T-helper 17 cell (primary cell): ENCODE measurements at places on chromosomes 12 and 14. TPM values are rescaled to one million over a fixed set of nuclear protein-coding genes. Genes with fewer than 3 reads are reported as not detected.
A peak's percentile ranks its signal among the peaks of the same experiment; 100 is the strongest.

- no peak overlapping the region for H3K4me3 ChIP-seq
- peaks cover 66% of the 10 kb centered on the region for H3K27me3 ChIP-seq
- no peak for DNase-seq
- no peak overlapping the region for H3K27ac ChIP-seq
- H3K36me3 ChIP-seq: peaks cover 4% of the 10 kb centered on the region
- H3K4me1 ChIP-seq: peaks cover 3% of the 10 kb centered on the region
These were observed 41.5 kb upstream of the FBXO21 start for GRCh38 chr12:117231750-117232149.

DNA sequence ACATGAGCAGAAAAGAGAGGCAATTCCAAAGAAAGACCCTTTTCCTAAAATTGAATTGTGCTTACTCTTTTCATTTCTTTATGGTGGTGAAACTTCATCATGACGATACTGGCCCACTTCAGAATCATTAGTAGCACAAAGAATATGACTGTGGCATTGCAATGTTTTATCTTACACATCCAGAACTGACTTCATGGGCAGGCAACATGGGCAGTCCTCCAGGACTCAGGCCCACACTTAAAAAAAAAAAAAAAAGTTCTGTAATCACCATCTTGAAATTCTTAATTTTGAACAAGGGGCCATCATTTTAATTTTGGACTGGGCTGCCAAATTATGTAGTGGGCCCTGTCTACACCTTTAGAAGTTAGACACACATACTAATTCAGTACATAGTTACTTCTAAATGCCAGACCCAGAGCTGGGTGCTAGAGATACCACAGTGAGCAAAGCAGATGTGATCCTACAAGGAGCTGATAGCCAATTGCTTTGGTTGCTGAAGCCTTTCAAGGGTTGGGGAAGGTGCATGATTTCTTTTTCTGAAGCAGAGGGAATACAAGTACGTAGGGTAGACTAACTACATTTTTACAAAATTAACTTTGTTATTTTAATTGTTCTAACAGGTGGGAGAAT lies 35.2 kb downstream of the HELB start:
- H3K36me3 ChIP-seq: peaks cover 7% of the 10 kb centered on the region
- H3K27ac ChIP-seq: no peak overlapping the region
- DNase-seq: no peak

MMP19 gene
- not detected for total RNA-seq

DNA sequence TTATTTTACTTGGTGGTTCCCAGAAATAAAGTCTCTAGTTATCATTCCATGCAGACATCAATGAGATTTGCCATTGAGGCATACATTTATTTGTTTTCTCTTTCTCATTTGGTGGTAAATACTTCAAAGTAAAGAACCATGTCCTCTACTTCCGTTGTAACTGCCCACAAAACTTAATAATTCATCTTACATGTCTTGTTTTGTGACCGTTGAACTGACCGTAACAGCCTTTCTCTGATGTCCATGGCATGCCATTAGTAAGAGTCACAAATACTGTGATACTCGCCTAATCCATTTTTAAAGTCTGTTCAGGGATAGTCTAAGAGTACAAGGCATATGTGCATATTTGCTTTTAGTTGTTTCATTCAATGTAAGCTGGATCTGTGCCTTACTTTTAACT lies 145.3 kb downstream of the ETV6 start:
- H3K4me3 ChIP-seq: no peak overlapping the region
- H3K36me3 ChIP-seq: peaks cover 6% of the 10 kb centered on the region
- no peaks in the 10 kb centered on the region for H3K27me3 ChIP-seq
- no peak overlapping the region for H3K27ac ChIP-seq
- no peak for DNase-seq

DAAM1 gene
- 22.6 TPM for total RNA-seq

- H3K4me1 ChIP-seq: peaks cover 15% of the 10 kb centered on the region
- H3K36me3 ChIP-seq: peaks cover 4% of the 10 kb centered on the region
- no peak for DNase-seq
- no peak overlapping the region for H3K27ac ChIP-seq
- H3K4me3 ChIP-seq: no peak overlapping the region
- peaks cover 7% of the 10 kb centered on the region for H3K27me3 ChIP-seq
These were observed 18.8 kb downstream of the TTC7B start for GRCh38 chr14:90797451-90797850.

DNA sequence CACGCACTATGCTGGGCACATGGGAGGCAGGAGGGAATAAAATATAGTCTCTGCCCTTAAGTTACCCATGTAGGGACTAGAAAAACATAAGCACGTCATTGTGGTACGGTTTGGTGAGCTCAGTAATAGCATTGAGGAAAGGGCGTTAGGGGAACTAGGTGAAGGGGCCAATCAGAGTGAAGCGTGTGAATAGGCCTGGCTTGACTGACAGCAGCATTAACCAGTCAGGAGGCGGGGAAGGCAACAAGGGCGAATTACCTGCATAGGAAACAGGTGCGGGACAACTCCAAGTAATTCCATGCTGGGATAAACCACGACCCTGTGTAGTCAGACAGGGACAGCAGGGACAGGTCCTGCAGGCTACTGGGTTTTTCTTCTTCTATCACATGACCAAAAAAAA lies 107.7 kb downstream of the UNC79 start:
- no peak overlapping the region for H3K4me3 ChIP-seq
- no peak for DNase-seq
- peaks cover 50% of the 10 kb centered on the region for H3K27me3 ChIP-seq
- no peaks in the 10 kb centered on the region for H3K36me3 ChIP-seq

HOXC13 gene
- not detected for total RNA-seq

DNA sequence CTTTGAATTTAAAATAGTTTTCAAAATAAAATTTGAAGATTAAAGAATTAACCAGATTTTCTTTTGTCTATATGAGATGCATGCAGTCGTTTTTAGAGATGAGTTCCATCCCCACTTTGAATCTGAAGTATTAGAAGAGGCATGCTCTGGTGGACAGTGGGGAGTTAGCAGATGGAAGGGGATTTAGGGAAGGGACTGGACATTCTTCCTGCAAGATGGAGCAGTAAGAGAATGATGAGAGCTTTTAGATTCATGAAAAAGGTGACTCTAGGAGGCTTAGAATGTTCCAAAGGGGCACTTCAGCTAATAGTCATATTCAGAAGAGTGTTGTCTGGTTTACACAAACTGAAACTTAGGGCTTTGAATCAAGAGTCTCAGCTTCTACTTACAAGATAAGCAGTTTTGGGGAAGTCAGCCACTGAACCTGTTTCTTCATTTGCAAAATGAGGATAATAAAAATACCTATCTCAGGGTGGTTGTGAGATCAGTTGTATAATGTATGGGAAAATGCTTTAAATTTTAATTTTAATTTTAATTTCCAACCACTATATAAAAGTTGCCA lies 3.7 kb downstream of the ZBTB1 start:
- H3K4me3 ChIP-seq: peak overlapping the region; percentile 85
- no peak for DNase-seq
- H3K27me3 ChIP-seq: no peaks in the 10 kb centered on the region
- H3K4me1 ChIP-seq: peaks cover 68% of the 10 kb centered on the region
- H3K36me3 ChIP-seq: peaks cover 6% of the 10 kb centered on the region
- peak overlapping the region; percentile 99 for H3K27ac ChIP-seq

- no peak for DNase-seq
- no peaks in the 10 kb centered on the region for H3K4me1 ChIP-seq
- no peak overlapping the region for H3K27ac ChIP-seq
- H3K36me3 ChIP-seq: no peaks in the 10 kb centered on the region
These were observed 83.9 kb downstream of the HMGA2 start for GRCh38 chr12:65908147-65908546.

CAND1 gene
- 96.8 TPM for total RNA-seq

PTGR2 gene
- 1.4 TPM for total RNA-seq

DNA sequence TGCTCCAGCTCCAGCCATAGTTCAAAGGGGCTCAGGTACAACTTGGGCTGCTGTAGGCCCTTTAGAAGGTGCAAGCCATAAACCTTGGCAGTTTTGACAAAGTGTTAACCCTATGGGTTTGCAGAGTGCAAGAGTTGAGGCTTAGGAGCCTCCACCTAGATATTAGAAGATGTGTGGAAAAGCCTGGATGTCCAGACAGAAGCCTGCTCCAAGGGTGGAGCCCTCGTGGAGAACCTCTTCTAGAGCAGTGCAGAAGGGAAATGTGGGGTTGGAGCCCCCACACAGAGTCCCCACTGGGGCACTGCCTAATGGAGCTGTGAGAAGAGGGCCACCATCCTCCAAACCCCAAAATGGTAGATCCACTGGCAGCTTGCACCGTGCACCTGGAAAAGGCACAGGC lies 45.1 kb downstream of the RPS29 start:
- peaks cover 2% of the 10 kb centered on the region for H3K36me3 ChIP-seq
- DNase-seq: no peak
- no peak overlapping the region for H3K27ac ChIP-seq
- H3K4me3 ChIP-seq: no peak overlapping the region
- H3K27me3 ChIP-seq: no peaks in the 10 kb centered on the region

TMPRSS12 gene
- not detected for total RNA-seq

SIX4 gene
- not detected for total RNA-seq

BDKRB2 gene
- total RNA-seq: not detected

GRCh38 chr12:14395074-14395778 lies 29.7 kb downstream of the ATF7IP start:
- DNase-seq: no peak
- H3K36me3 ChIP-seq: peaks cover 3% of the 10 kb centered on the region
- H3K4me3 ChIP-seq: peak overlapping the region; percentile 63
- no peaks in the 10 kb centered on the region for H3K27me3 ChIP-seq
- H3K4me1 ChIP-seq: peaks cover 47% of the 10 kb centered on the region

GZMH gene
- total RNA-seq: not detected

WSCD2 gene
- total RNA-seq: not detected

DUSP6 gene
- total RNA-seq: 37.7 TPM

DNA sequence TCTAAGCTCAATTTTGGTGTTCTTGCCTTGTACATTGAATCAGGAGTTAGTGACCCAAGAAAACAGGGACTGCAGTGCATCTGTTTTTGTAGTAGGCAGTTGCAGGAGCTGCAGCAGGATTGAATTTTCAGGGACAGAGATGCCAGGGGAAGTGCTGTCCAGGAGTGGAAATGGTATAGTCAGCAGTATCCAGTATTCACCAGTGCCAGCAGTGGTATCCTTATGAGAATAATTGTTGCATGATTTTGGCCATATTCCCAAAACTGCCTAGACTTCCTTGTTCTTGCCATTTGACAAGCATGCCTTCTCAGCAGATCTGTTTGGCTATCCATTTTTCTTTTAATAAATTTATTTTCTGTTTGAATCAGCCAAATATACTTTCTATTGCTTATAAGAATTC lies 18.6 kb upstream of the ABCD2 start:
- no peak for DNase-seq
- H3K27me3 ChIP-seq: no peaks in the 10 kb centered on the region
- no peak overlapping the region for H3K4me3 ChIP-seq
- no peaks in the 10 kb centered on the region for H3K36me3 ChIP-seq
- no peaks in the 10 kb centered on the region for H3K4me1 ChIP-seq
- no peak overlapping the region for H3K27ac ChIP-seq

DNA sequence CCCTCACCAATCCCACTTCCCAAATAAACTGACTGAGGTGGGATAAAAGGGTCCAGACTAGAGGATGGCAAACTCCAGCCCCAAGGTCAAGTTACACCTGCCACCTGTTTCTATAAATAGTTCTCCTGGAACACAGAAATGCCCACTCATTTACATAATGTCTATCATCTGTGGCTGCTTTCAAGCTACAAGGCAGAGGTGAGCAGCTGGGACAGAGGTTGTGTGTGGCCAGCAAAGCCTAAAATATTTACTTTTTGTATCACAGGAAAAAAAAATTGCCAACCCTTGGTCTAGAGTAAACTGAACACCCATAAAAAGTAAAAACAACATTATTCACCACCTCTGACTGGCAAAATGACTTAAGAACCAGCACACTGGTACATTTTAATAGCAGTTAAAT lies 269.4 kb downstream of the RGS6 start:
- H3K4me1 ChIP-seq: no peaks in the 10 kb centered on the region
- H3K36me3 ChIP-seq: no peaks in the 10 kb centered on the region
- no peak overlapping the region for H3K4me3 ChIP-seq
- H3K27ac ChIP-seq: no peak overlapping the region

PAX9 gene
- 0.35 TPM for total RNA-seq

DNA sequence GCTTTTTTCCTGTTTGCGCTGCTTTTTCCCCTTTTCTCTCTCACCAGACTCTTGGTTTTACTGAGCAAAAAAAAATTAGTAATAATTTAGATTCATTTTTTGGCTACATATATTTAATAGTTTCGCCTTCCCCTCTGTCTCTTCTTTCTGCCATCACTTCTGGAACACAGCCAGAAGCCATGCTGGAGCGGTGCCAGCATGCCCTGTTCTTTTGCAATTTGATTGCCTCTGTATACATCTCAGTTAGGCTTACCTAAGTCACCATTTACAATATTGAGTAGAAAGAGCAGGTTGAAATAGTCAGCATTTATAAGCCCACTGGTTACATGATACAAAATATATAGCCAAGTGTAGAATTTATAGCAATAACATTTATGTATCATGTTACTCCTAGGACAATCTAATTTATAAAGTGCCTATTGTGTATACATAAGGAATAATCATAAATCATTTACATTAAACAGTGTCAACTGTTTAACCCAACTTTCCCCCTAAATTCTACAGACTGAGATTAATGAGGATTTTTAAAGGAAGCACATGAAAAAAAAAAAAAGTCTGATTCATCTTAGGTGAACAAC lies 413.8 kb upstream of the SOX5 start:
- H3K27me3 ChIP-seq: peaks cover 6% of the 10 kb centered on the region
- H3K4me3 ChIP-seq: no peak overlapping the region
- no peak for DNase-seq
- H3K27ac ChIP-seq: no peak overlapping the region

- H3K36me3 ChIP-seq: peaks cover 9% of the 10 kb centered on the region
- H3K4me3 ChIP-seq: no peak overlapping the region
- H3K4me1 ChIP-seq: peaks cover 37% of the 10 kb centered on the region
- no peak for DNase-seq
- no peaks in the 10 kb centered on the region for H3K27me3 ChIP-seq
These were observed 6.2 kb downstream of the CRADD start for GRCh38 chr12:93683410-93683809.

DNA sequence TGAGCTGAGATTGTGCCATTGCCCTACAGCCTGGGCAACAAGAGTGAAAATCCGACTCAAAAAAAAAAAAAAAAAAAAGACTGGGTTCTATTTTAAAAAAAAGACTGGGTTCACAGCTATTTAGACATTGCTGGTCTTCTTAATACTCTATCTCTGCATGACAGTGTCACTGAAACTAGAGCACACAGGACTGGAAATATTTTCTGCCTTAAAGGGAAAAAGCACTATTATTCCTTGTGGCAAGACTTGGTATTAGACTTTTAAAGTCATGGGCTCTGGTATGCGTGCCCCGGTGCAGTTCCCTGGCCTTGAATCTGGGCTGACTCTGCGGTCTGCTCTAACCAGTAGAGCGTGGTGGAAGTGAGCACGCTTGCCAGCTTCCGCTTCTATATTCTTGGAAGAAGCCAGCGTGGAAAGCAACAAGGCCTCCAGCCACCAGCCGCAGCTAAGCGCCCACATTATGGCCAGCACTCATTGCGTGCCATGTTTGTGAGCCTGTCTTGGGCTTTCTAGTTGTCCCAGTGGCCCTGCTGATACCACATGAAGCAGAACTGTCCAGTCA lies 31.3 kb downstream of the PRKAB1 start:
- no peak for DNase-seq
- H3K36me3 ChIP-seq: no peaks in the 10 kb centered on the region
- H3K4me3 ChIP-seq: no peak overlapping the region
- H3K27me3 ChIP-seq: no peaks in the 10 kb centered on the region
- H3K4me1 ChIP-seq: peaks cover 5% of the 10 kb centered on the region
- H3K27ac ChIP-seq: no peak overlapping the region

- no peak overlapping the region for H3K27ac ChIP-seq
- H3K4me3 ChIP-seq: no peak overlapping the region
- no peaks in the 10 kb centered on the region for H3K4me1 ChIP-seq
- H3K36me3 ChIP-seq: no peaks in the 10 kb centered on the region
These were observed 4.6 kb downstream of the OVCH1 start for GRCh38 chr12:29492891-29493290.

ARHGAP5 gene
- 77.7 TPM for total RNA-seq

MDGA2 gene
- not detected for total RNA-seq

BLOC1S1 gene
- 41.1 TPM for total RNA-seq

CLMN gene
- total RNA-seq: 0.26 TPM

A2ML1 gene
- total RNA-seq: not detected
